ENCODE measurements at places on chromosomes 11 and 22. TPM values are rescaled to one million over a fixed set of nuclear protein-coding genes. Genes with fewer than 3 reads are reported as not detected.

DNA sequence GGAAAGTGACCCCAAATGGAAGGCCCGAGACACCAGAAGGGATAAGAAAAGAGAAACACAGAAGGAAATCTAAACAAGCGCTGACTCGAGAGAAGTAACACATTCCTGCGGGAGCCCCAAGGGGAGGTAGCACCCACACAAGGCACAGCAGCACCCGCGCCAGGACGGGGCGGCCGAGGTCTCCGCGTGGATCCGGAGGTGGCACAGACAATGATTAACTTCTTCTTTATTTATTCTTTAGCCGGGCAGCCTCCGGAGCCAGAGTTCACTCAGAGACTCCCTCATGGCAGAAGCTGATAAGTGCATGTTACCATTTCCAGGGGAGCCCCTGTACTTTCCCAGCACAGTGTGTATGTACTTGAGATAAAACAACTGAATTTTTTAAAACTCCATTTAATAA lies 5.1 kb downstream of the TOLLIP start:
- DNase-seq = no peak

Gene KCNQ1
- total RNA-seq = 46.4 TPM

Gene TKFC
- total RNA-seq = 45.0 TPM

- DNase-seq = no peak
These were observed 12.5 kb upstream of the SELENOH start for GRCh38 chr11:57728829-57729228.

DNA sequence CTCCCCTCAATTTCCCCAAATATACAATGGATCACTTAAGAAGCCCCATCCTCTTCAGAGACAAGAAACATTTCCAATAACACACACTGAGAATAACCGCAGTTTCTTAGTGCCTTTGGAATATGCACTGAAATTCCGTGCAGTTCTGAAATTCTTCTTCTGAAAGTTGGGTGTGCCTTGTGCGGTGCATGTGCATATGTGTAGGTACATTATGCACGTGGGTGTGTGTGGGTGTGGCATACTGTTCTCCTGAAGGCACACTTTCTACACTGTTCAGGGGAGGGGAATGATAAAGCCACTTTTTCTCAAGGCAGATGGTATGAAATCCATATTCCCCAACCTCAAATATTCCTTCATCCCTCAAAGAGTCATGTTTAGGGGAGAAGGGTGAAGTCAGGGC lies 1.7 kb downstream of the EXPH5 start:
- DNase-seq = no peak

- no peak for DNase-seq
These were observed at the start of gene FLRT1 for GRCh38 chr11:64035576-64035975. FLRT1 (plus strand) TSS chr11:64035931; CDS start chr11:64116268, 80,337 bp downstream.

GRCh38 chr11:86688398-86689179 lies 16.2 kb upstream of the ME3 start:
- DNase-seq = no peak

DNA sequence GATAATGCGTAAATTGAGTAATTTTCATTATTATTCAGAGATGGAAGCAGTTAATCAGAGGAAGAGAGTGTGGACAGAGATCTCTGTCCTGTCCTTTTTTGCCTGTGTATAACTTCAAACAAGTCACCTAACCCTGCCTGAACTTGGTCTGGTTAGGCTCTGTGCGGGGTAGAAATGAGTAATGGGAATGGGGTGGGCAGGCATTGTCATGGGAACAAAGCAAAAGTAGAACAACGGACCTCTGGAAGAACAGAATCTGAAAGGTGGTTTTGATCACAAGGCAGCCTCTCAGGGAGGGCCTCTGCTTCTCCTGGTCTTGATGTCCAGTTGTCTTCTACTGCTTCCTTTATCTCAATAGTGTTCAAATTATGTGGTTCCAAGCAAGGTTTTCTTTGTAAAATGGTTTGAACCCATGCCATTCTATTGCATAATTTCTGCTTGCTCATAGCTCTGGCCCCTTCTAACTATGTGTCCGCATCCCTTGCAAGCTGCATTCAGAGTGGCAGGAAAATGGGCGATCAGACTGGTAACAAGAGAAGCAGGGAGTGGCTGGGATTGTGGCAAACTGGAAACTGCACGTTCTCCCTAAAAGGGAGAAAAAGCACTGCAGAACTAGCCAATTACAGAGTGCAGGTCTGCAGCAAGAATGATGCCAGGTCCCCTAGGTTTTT lies 76.1 kb downstream of the PRR5L start:
- no peak for DNase-seq

- DNase-seq = no peak
These were observed 9.9 kb upstream of the EIF4G2 start for GRCh38 chr11:10818594-10818993.

Gene NCAM1
- 0.85 TPM for total RNA-seq

- DNase-seq = no peak
These were observed 49.7 kb upstream of the CECR2 start for GRCh38 chr22:17319546-17319945.

GRCh38 chr11:64878223-64878493 lies 263 bp downstream of the EHD1 start:
- no peak for DNase-seq

GRCh38 chr11:66467756-66468155 lies 1.1 kb downstream of the PELI3 start:
- DNase-seq = no peak

GRCh38 chr22:21734540-21735199 lies 924 bp downstream of the YPEL1 start:
- DNase-seq = no peak

DNA sequence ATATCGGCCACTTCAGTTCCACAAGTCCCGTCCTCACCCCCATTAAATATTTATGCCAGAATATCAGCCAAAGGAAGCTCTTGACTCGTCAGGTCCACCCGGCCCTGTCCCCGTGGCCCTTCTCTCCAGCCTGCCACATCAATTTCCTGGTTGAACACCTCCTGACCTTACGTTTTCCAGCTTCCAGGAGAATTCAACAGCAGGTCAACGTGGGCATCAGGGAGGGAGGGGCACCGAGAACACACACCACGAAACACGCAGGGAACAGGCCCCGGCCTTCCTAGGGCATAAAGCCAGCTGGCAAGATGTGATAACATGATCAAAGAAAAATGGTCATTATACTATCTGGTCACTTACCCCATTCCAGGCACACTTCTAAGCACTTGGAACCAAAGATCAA lies 15.3 kb downstream of the SULT4A1 start:
- DNase-seq = no peak

- DNase-seq = no peak
These were observed 2.0 kb upstream of the TCIRG1 start for GRCh38 chr11:68036717-68037239.

Gene CRYBB3
- not detected for total RNA-seq

DNA sequence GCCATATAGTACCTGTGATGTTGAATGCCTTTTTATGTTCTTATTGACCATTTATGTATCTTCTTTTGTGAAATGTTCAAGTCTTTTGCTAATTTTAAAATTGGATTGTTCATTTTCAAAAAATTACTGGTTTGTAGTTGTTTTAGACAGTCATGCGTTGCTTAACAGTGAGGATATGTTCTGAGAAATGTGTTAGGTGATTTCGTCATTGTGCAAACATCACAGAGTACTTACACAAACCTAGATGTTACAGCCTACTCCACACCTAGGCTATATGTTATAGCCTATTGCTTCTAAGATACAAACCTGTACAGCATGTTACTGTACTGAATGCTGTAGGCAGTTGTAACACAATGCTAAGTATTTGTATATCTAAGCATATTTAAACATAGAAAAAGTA lies 32.5 kb downstream of the PDE3B start:
- no peak for DNase-seq

Gene SLC36A4
- 20.0 TPM for total RNA-seq

DNA sequence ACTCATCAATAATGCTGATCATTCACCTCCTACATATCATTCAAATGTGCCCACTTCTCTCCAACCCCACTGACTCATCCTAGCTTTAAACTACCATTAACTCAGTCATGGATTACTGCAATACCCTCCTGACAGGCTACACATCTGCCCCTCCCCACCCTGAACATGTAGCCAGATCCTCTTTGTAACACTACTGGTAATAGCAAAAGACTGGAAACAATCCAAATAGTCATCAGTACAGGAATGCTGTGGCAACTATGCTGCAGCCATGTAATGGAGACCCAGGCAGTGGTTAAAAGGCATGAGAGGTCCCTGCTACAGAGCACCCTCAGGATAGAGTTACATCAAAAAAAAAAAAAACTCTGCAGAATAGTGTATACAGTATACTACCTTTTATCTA lies 16.6 kb downstream of the SLC43A3 start:
- DNase-seq = no peak

Gene MS4A18
- not detected for total RNA-seq

DNA sequence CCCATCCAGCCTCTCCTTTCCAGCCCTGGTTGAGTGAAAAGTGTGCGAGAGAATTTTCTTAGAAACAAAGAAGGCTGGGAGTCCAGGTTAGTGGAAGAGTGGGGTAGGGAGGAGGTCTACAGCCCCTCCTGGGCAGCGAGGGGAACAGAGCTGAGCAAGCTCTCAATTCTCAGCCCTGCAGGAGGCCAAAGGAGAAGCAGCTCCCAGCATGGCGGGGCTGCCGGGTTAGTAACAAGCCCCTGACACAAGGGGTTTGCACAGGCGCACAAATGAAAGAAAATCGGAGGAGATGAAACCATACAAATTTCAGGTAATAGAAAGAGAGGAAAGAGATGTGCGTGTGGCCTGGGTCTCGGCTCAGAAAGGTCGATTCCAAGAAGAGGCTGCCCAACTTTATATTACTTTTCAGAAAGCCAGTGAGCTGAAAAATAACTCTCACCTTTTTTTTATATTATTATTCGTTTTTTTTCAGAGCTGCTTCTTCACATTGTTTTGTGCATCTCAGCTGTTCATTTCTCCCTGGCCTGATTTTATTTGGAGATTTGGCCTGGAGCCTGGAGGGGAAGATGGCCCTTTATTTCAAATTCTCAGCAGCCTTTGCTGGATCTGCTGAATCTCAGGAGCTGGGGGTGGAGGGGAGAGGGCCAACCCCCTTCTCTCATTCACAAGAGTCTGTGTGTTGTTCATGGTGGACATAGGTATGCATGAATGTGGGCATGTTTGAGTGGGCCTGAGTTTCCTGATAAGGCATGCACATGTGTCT lies 583.2 kb downstream of the BUD13 start:
- DNase-seq = no peak

GRCh38 chr11:18310800-18311340 lies 11.1 kb downstream of the HPS5 start:
- no peak for DNase-seq

Gene PES1
- total RNA-seq = 83.5 TPM

Gene USH1C
- total RNA-seq = not detected

DNA sequence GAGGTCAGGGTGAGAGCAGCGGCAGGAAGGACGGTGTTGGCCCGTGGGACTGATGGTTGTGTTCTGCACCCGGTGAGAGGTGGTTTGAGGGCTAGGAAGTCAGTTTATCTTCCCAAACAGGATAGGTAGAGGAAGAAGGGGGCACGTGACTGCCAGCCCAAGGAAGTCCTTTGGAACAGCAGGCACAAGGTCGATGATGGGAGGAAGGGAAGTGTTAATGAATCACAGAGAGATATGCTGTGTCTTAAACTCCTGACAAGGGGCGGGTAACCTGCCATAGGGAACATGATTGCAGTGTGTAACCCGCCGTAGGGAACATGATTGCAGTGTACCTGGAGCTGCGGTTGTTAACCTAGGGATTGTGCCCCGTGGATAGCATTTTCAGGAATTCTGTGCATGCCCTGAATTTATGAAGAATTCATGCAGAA lies 49.0 kb downstream of the PRR5L start:
- DNase-seq = no peak

Gene HEPN1
- total RNA-seq = not detected

Gene MAPK8IP1
- total RNA-seq = 3.7 TPM

Gene LGR4
- total RNA-seq = 0.95 TPM

Gene MOV10L1
- not detected for total RNA-seq

GRCh38 chr11:1696608-1697570 lies at the start of gene KRTAP5-6:
KRTAP5-6 (plus strand) TSS chr11:1697195; CDS start chr11:1697246, 51 bp downstream.
- no peak for DNase-seq

- DNase-seq = peak; percentile 81
These were observed 14.3 kb downstream of the DGKZ start for GRCh38 chr11:46361283-46362155.
